Fibroblast of the aortic adventitia (primary cell): ENCODE measurements at places on chromosomes 12 and 14.
A peak's percentile ranks its signal among the peaks of the same experiment; 100 is the strongest.

DNA sequence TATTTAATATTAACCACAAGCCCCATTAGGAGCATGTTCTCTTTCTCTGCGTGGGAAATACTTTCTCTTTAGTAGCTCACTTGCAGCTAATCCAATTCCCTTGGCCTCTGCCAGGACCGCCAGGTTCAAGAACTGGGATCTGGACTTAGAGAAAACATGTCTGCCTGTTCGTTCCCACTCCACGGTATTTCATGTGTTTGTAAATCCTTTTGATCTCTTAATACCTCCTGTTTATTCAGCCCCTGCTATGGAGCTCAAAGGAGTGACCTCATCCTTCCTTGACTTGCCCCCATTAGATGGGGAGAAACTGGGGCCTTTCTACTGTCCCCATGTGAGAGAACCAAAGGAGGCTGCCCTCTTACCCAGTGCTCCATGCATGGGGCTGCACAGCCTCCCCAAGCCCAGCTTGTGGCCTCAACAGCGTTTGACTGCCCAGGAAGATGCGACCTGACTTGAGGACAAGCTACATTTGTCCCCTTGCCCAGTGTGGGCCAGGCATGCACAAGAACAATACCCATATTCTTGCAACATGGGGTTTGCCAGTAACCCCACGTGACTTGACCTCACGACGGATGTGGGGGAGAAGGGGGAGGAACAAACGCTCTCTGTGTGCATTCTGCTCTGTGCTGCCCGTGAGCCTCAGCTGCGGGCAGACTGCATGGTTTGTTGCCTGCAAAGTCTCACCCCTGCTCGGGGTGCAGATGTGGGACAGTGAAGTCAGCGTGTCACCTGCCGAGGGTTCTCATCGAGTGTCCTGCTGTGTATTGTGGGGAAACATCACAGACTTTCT, 30.3 kb downstream of the CD9 start:
- no peak for DNase-seq

DNA sequence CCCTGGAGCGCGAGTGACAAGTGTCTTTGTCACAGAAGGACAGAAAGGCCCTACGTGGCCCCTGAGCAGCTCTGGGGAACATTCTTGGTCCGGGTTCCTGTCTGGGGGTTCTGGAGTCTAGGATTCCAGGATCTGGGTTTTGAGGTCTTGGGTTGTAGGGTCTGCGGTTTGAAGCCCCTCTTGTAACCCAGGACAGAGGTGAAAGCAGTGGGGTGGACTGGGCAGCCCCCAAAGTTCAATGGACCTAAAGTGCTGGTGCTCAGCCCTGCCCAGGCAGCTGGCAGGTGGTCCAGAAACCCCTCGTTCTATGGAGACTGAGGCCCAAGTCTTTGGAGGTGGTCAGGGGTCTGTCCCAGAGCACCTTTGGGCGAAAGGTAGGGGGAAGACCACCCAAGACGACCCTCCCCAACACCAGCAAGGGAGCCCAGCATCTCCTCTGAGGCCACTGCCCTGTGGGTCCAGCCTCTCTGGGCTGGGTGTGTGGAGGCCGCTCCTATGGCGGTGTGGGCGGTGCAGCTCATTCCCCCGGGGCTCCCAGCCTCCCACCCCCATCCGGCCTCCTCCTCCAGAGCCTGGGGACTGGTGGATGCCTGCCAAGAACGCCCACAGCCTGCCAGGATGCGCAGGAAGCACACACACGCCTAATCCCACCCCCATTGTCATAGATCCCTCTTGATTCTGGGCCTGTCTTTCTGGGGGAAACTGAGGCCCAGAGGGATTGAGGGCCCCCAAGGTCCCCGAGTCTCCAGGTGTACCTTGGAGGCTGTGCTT, 30.2 kb upstream of the ANKRD9 start:
- peak; percentile 39 for DNase-seq

DNA sequence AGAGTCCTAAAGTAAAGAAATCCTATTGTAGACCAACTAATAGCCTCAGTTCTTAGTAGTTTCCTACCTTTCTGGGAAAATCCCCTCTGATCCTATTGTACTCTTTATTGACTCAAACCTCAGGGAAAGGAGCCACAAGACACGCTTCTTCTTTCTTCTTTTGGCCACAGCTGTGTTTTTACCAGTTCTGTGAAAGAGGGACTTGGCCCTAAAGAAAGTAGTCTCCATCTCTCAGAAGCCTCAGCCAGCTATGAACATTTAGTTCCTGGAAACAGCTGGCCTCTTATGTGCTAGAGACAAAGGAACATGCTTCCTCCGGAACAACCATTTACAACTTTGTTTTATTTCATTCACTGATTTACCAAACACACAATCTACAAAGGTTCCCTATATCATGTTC, 66.1 kb upstream of the ARID2 start:
- DNase-seq, result no peak

DNA sequence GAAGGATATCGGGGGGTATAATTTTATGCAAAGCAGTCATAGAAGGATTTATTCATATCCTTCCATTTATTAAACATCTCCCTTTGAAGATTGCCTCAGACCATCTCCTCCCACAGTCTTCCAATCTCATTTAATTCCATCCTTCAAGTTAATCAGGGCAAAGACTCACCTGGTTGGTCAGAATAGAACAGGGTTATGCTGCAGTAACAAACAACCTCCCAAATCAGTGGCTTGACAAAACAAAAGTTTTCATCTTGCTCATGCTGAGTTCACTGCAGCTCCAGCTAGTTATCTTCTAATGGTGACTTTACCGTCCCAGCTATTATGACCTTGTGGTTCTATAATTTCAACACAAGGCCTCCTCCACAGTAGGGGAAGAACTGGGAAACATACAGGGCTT, 48.8 kb upstream of the MTERF2 start:
- no peak for DNase-seq

GRCh38 chr12:22978962-22979361, 354.0 kb downstream of the ETNK1 start:
- peak; percentile 96 for DNase-seq

DNA sequence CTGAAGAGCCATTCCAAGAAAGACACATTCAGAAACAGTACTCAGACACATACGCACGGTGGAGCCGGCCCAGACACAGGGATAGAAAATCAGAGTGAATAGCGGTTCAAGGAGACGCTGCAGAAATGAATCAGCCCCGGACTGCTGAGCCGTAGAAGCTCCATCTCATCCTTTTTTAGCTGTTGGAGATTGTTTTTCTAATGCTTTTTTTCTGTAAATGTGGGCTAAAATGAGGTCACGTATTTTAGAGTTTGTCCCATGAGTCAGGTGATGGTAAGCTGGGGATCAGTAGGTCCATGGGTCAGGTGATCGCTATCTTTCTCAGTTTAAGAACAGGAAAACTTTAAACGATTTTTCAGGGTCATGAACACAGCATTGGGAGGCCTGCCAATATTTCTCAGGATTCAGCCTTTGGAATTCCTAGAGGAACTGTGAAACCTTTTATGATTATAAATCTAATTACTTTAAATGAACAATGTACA, 202.4 kb downstream of the ITPR2 start:
- peak; percentile 76 for DNase-seq

GRCh38 chr12:20426191-20426590, 57.9 kb downstream of the PDE3A start:
- peak; percentile 82 for DNase-seq

DNA sequence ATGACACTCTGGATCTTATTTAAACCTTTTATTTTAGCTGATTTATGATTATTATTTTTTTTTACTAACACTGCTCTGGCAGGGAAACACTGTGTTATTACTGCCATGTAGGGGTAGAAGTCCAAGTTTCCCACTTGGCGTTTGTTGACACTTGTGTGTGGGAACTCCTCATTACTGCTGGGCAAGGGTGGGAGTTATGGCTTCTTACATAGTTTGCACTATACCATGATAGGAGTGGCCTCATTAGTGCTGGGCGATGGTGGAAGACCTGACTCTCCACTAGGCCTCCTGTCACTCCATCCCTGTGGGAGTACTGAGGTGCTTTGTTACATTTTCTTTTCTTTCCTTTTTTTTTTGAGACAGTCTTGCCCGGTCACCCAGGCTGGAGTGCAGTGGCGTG, 83.5 kb downstream of the BRMS1L start:
- DNase-seq, result no peak

- DNase-seq, result no peak
Measured at GRCh38 chr12:131844656-131845055, 16.5 kb downstream of the MMP17 start.

- no peak for DNase-seq
Measured at GRCh38 chr12:58819985-58820384, 100.3 kb downstream of the LRIG3 start.
